Renal cortical epithelial cell (primary cell): ENCODE measurements at places on chromosomes 1 and 21.

- DNase-seq = no peak
Measured at GRCh38 chr1:231903586-231904081, 277.0 kb downstream of the DISC1 start.

- no peak for DNase-seq
Measured at GRCh38 chr1:31912839-31913239, 25.3 kb downstream of the PTP4A2 start.

DNA sequence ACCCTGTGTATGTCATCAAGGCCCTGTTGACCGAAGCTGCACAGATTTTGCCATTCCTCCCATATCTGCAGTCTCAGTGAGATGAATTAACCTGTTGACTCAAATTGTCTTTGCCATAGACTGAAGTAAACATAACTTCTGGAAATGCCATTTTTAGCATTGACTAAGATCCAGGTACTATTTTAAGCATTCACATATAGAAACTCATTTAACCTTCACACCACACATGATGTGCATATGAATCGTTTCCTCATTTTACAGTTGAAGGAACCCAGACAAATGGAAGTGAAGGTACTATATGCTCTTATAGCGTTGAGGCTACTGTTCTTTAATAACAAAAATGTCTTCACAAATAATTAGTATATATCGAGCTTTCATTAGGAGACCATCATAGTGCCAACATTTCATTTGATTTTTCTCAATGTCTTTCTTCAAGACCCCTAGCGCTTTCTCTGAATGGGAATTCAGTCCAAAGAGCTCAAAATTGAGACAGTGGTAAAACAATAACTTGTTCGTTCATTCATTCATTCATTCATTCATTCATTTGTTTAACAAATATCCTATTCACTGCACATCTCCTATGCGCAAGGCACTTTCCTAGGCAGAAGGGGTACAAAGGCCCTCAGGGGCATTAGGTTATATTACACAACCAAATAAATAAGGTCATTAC lies 444.7 kb downstream of the ADGRL2 start:
- no peak for DNase-seq

DNA sequence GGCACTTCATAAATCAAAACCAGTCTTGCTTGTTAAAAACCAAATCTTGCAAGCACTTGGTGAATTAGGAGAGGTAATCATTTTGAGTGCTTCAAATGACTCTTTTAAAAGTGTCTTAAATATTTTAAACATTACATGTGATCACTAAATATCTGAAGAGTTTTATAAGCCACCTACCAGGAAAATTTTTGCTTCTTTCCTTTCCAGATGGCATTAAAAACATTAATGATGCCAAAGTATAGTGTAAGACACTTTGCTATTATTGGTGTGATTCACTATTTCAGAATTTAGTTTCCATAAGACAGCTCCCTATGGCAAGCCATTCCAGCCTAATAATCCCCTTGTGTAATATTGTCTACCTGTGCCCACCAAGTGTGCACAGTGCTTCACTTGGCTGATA lies 548.8 kb upstream of the ADAMTS5 start:
- no peak for DNase-seq

DNA sequence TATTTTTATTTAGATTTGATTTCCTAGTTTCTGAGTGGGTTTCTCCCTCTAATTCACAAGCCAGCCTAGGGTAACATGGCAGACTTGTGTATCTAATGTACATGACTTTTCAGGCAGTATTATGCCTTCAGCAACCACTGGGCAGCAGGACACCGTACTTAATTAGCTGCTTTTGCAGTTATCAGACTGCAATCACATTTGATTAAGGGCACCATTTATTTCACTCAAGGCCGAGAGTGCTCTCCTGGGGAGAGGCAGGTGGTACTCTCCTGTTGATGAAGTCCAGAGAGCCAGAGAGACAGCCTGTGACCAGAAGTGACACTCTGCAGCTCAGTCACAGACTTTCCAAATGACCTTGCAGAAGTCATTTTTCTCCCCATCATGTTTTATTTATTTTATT lies 18.7 kb downstream of the CYYR1 start:
- no peak for DNase-seq

DNA sequence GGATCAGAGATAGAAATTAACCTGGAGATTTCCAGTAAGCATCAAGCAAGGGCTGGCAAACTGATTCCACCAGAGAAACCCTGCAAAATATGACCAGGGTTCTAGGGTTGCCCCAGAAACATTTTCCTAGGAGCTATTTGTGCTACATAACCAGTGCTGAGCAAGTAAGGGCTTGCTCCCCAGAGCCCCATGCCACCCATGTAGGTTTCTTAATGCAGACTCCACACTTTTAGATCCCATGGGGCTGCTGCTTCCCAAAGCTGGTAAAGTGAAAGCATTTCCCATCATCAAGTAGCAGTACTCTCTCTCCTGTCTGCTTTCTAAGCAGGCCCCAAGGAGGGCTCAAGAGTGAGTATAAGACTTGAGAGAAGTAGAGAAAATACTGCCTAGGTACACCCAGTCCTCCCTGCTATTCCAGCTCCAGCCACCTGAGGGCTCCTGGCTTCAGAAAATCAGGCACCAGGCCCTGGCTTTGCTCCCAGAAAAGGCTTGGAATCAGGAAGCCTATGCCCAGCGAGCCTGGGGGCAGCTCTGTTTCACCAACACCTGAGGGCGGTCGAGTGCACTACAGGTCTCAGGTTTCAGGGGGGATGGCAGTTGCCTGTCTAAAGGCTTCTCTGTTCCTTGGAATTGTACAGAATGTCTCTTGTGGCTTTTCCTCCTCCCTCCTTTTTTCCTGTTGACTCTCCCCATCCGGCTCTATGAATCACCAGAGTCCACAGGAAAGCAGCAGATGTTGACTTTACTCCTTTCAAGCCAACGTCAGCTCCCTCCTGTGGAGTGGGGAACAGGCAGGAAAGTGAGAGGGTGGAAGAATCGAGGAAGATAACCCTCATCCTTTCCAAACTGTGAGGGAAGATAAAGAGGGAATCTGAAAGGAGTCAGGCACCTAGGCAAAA lies 6.2 kb upstream of the ANKRD35 start:
- peak; percentile 100 for DNase-seq

- DNase-seq = no peak
Measured at GRCh38 chr1:7827126-7827955, 25.5 kb downstream of the UTS2 start.

- DNase-seq = no peak
Measured at GRCh38 chr1:43691871-43692815, 15.2 kb upstream of the ST3GAL3 start.

DNA sequence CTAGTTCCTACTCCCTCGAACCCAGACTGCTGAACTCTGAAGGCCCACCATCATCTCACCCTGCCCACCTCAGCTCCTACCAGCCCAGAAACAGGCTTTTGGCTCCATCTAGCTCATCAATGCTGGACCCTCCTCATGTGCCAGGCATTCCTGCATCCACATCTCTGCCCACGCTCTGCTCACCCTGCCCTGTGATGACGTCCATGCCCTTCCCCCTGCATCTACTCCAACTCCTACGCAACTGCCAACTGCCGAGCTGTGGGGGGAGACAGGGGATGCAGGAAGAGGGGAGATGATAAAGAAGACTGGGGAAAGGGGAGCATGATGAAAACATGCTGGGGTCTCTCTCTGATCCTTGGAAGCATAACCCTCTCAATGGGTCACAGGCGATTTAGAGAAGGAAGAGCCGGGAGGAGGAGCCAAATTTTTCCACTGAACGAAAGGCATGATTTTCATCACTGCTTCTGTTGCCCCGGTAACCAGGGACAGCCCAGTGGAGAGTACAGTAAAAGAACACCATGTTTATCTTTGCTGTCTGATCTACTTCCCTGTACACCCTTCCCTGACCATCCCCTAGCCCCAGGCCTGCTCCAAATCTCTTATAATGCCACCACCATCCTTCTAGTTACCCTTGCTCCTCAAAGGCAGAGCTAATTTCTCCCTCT lies 44.3 kb downstream of the CD34 start:
- no peak for DNase-seq

DNA sequence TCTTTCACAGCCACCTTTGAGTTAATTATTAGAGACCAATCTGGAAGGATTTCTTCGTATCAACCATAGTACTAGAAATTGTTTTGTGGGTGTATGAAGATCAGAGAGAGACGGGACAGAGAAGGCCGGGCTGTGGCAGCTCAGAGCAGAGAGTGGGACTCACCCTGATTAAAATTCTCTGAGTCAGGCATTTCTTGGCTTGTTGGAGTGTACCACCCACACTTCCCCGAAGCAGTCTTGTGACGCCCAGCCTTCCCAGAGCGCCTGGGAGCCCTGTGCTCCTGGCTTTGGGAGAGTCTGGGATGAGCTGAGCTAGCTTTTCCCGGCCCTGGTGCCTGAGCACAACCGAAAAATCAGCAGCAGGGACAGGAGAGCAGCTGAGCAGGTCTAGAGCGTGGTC lies 19.4 kb downstream of the PLEKHM2 start:
- DNase-seq = peak; percentile 95

- DNase-seq = no peak
Measured at GRCh38 chr1:240090014-240090413, 1.7 kb upstream of the FMN2 start.

DNA sequence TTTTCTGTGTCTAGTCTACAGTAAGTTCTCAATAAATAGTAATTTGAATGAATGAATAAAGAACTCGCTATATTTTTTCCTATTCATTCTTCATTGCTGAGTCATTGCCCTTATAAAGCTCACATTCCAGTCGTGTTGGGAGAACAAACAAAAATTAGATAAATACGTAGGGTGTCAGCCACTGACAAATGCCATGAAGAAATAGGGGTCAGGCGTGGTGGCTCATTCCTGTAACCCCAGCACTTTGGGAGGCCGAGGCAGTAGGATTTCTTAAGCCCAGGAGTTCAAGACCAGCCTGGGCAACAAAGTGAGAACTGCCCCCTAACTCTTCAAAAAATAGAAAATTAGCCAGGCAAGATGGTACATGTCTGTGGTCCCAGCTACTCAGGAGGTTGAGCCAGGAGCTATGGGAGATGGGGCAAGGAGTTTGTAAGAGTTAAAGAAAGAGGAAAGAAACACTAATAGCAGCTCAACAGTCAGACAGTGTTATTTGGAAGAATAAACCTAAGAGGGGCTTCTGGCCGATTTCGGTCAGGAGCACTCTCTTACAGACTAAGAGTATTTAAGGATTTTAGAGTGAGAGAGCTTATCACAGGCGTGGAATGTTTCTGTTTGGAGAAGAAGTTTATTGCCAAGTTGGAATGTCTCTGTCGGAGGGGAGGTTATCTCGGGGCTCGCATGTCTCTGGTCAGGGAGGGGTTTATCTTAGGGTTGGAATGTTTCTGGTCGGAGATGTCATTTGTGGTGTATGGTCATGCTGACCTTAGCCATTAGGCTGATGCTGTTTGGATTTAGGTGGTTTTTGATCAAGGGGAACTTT lies 1.8 kb upstream of the CHML start:
- peak; percentile 36 for DNase-seq

DNA sequence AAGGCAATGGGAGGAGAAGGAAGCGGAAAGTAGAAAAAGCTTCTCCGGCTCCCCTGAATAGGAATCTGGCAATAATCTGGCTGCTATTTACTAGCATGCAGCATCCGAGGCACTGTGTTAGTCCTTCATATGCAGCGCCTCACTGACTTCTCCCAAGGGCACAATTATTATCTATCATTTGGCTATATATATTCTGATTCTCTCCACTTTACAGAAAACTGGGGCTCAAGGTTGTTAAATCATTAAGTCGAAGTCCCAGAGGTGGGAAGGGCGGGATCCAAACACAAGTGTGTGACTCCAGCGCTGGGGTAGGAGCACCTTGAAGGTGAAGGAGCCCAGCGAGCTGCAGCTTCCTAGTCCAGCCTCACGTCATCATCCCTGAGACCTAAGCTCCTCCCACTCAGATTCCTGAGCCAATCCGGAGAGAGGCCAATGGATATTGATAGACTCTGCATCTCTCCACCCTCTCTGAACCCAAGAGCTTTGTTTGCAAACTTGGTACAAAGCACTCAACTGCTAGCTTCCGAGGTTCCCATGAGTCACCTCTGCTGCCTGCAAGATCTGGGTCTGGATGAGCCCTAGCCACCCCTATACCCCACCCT lies 16.6 kb upstream of the EYA3 start:
- peak; percentile 89 for DNase-seq

- DNase-seq = peak; percentile 87
Measured at GRCh38 chr1:97143236-97143882, 421.8 kb downstream of the PTBP2 start.

DNA sequence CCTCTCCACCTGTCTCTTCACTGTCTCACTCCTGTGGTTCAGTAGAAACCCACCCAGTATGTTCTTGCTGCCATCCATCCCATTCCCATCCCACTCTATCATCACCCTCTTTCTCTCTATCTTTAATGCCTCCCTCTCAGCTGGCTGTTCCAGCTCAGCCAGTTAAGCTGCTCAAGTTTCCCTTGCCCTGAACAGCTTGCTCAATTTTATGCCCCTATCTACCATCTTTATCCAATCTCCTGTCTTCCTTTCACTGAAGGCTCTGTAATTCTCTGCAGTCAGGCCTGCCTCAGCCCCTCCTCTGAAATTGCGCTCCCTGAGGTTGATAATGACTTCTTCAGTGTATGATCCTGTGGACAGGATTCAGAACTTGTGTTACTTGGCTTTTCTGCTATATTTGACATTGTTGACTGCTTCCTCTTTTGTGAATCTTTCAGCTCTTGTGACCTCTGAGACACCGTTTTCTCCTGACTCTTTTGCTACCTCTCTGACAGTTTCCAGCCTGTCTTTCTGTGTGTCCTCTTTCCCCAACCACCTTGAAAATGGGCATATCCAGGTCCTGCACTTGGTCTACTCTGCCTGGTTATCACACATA lies 13.9 kb upstream of the BCAR3 start:
- DNase-seq = no peak

DNA sequence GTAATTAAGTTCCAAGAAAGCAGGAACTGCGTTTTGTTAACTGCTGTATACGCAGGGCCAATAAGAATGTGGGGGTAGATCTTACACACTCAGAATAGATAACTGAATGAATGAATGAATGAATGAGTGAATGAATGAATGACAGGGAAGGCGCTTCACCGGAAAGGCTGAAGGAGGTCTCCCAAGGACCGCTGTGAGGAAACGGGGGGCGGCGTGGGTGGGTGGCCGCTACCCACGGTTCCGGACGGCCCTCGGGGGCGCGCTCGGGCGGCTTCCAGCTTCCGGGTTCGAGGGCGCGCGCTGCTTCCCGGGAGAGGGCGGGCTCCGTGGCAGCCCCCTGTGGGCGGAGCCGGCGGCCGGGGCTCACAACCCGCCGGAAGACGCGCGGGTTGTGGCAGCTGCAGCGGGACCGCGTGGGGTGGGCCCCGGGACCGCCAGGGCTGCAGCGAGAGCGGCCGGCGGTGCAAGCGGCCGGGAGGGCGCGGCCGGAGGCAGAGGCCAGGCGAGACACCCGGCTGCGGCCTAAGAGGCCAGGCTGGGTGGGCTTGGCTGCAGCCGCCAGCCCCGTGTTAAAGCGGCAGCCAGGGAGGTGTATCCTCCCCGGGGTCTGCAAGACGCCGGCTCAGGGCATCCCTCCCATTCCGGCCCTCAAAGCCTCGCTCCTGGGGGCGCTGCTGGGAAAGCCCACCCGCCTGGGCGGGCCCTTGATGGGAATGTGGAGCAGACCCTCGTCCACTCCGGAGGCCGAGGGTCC lies at the start of gene ZFP69:
Gene ZFP69, plus strand, starts transcription at position 367 of the 754 bp plus-strand sequence. CDS start 2,072 bp downstream, outside the sequence.
- DNase-seq = no peak

GRCh38 chr1:39047374-39048229 lies 21.5 kb downstream of the NDUFS5 start:
- peak; percentile 94 for DNase-seq
